Esophagus mucosa (tissue), 1 donor: ENCODE measurements at places on chromosomes 1 and 21. TPM values are rescaled to one million over a fixed set of nuclear protein-coding genes. Genes with fewer than 3 reads are reported as not detected.

HP1BP3 gene
- total RNA-seq = 147 TPM

CFHR5 gene
- total RNA-seq = not detected

AMY1C gene
- not detected for total RNA-seq

FYB2 gene
- total RNA-seq = 0.36 TPM

OR6N1 gene
- not detected for total RNA-seq

GSTM5 gene
- total RNA-seq = 0.36 TPM

FAM131C gene
- 0.80 TPM for total RNA-seq

C1orf185 gene
- total RNA-seq = not detected

TAL1 gene
- total RNA-seq = 0.64 TPM

HCRTR1 gene
- not detected for total RNA-seq

CCDC190 gene
- 0.32 TPM for total RNA-seq

UBASH3A gene
- total RNA-seq = 0.24 TPM

AKR7A2 gene
- 50.2 TPM for total RNA-seq

PDC gene
- not detected for total RNA-seq

PPFIA4 gene
- total RNA-seq = 1.0 TPM

ERICH3 gene
- not detected for total RNA-seq

CCDC181 gene
- not detected for total RNA-seq

HTR6 gene
- total RNA-seq = not detected

SARS1 gene
- total RNA-seq = 154 TPM

TMEM61 gene
- 1.4 TPM for total RNA-seq

SUSD4 gene
- 42.2 TPM for total RNA-seq
